ENCODE measurements at places on chromosomes 6 and 20.

DNA sequence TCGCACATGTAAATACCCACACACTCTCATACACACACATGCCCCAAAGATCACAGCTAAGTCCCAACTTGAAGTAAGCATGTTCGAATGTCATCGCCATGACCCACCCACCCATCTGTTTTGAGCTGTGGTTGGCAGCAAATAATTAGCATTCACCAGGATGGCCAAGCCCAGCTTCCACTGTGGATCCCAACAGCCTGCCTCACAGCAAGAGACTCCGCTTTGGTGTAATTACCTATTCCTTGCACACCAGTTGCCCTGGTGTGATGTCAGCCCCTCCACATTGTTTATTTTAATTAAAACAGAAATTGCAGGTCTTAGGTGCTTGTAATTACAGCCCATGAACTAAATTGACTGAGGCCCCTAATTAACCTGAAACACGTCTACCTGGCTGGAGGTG, 81.1 kb downstream of the MAFB start:
- no peak for DNase-seq

GRCh38 chr6:27145731-27146455, 101.6 kb upstream of the PRSS16 start:
- DNase-seq, result no peak

- DNase-seq, result no peak
Measured at GRCh38 chr6:7467007-7467897, 74.2 kb upstream of the DSP start.

DNA sequence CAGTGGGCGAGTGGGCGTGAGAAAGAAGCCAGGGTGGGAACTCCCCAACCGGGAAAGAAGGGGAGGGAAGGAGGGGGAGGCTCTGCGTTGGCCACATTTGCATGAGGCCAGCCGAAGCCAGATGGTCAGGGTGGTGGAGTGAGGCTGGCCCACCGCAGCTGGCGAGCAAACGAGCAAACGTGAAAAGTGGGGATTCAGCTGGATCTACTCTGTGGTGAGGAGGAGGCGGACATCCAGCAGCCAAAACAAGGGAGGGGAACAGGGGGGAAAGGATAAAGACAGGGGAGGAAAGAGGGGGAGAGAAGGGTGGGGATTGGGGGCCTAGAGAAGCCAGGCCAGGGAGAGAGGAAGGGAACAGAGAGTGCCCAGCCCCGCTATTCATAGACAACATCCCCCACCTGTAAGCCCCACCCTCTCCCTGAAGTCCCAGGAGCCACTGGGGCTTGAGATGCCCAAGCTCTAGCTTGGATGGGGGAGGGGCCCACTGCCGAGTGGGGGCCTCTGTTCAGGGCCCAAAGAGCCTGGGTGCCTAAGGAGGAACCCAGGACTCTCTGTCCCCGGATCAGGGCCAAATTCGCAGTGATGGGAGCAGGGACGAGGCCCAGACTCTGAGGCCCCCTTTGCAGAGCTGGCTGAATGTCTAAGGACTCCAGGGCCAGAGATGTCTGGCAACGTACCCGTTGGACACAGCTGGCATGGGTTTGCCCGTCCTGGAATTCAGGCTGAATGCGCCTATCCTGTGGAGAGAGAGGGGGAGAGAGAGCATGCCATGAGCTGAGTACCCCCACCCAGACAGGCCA, 45.1 kb downstream of the CPNE5 start:
- no peak for DNase-seq

- no peak for DNase-seq
Measured at GRCh38 chr20:11926292-11926998, 8.8 kb downstream of the BTBD3 start.

DNA sequence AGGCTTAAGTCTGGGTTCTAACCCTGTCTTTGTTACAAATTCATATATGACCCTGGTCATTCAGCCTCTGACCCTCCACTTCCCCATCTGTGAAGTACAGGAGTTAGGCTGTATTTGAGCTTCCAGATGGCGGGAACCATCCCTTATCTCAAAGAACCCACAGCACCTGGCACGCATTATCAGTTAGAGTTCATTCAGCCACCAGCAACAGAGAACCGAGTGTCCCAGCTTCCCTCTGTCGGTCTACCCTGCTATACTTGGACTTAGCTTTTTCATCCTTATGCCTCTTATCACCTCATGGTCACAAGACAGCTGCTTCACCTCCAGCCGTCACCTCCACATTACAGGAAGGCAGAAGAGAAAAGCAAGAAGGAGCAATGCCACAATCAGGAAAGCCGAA, 147.8 kb downstream of the EYA2 start:
- DNase-seq, result no peak

- no peak for DNase-seq
Measured at GRCh38 chr6:2222275-2222842, 23.0 kb downstream of the GMDS start.

- DNase-seq, result no peak
Measured at GRCh38 chr6:45590696-45591184, 213.0 kb upstream of the SUPT3H start.

DNA sequence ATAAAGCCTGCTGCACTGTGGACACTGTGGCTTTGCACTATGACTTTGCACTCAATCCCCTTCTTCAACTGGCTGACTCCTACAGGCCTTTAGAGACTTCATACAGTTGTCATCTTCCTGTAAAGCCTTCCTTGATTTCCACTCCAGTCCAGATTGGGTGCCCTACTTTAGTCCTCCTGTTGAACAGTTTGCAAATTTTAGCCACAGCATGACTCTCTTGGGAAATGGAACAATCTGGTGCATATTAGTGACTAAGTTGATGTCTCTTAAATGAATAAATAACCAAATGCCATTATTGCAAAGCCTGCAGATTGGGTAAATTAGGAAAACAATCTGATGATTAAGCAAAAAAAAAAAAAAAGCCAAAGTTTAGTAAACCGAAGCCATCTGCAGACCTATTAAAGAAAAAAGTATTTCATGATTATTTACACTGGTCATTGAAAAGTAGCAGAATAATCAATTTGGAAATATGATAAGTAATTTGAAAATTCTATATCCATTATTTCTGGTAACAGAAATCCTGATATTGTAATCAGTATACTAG, 12.6 kb downstream of the PLCB4 start:
- DNase-seq, result no peak

GRCh38 chr20:3072530-3073250, 1.3 kb downstream of the OXT start:
- no peak for DNase-seq

DNA sequence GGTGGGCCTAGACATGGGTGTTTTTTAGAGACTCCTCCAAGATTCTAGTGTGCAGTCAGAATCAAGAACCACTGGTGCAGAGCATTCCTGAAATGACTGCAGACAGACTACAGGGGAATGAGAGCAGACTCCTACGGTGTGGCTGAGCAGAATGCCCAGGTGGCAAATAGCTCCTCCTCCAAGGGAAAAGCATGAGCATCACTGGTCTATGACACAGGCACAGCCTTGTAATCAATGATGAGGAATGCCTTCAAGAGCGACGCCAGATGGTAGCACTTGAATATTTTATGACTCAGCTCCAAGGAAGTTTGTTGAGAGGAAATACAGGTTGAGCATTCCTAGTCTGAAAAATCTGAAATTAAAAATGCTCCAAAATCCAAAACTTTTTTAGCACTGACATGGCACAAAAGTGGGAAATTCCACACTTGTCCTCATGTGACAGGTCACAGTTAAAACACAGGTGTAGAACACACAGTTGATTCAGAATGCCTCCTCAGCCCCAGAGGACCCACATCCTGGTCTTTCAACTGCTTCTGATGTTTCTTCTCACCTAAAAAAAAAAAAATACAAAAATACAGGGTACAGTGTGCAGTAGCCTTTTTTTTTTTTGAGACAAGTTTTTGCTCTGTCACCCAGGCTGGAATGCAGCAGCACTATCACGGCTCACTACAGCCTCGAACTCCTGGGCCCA, 10.6 kb upstream of the FAM8A1 start:
- no peak for DNase-seq

DNA sequence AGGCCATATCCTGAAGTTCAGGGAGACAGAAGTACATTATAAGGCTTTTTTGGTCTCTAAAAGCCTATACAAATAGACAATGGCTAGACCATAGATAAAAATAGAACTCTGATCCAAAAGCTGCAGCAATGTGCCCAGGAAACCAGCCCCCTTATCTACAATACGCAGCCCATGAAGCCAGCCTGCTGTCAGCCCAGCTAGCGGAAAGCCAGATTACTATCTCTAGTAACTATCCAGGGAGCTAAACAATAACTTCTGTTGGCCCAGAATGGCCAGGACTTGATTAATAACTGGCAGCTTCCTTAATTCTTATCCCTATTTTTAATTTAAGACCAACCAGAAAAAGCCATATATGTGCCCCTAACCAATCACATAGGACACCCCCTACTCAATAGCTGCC, 160.4 kb upstream of the SMLR1 start:
- no peak for DNase-seq

Data from stimulated activated CD4-positive, alpha-beta T cell treated with anti-CD3 and anti-CD28 coated beads, Interleukin-1b, Interleukin-23, amount 100 ng/mL, for 1 hour (primary cell).